ENCODE measurements at places on chromosomes 5 and 9.
A peak's percentile ranks its signal among the peaks of the same experiment; 100 is the strongest.

DNA sequence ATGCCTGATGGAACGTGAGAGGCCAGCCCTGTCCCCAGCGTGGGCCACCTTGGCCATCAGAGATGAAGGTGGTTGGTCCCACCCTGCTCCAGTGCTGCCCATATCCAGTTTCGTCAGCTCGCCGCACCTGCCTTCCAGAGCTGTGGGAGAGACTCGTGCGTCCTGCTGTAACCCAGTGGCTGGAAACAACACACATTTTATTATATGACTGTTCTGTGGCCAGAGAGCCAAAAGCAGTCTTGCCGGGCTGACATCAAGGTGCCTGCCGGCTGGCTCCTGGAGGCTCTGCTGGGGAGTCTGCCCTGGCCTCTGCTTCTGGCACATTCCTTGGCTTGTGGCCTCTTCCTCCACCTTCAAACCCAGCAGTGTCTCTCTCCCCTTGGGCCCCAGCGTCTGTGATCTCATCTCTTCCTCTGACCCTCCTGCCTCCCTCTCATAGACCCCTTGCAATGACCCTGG lies 94.7 kb downstream of the RXRA start:
- DNase-seq, result no peak

GRCh38 chr5:87069974-87070608 lies 197.6 kb upstream of the RASA1 start:
- DNase-seq, result peak; percentile 10

DNA sequence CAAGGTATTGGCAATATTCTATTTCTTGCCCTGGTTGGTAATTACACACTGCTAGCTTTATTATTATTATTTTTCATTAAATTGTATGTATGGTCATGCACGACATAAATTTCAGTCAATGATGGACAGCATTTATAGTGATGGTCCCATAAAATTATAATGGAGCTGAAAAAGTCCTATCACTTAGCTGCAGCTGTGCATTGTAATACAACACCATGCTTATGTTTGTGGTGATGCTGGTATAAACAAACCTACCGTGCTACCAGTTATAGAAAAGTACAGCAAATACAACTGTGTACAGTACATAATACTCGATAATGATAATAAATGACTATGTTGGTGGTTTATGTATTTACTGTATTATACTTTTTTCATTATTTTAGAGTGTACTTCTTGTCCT lies 65.5 kb downstream of the NR3C1 start:
- DNase-seq, result no peak

GRCh38 chr5:179422908-179423481 lies 77.7 kb upstream of the ADAMTS2 start:
- no peak for DNase-seq

GRCh38 chr9:136527131-136527530 lies 18.7 kb downstream of the NOTCH1 start:
- DNase-seq, result no peak

DNA sequence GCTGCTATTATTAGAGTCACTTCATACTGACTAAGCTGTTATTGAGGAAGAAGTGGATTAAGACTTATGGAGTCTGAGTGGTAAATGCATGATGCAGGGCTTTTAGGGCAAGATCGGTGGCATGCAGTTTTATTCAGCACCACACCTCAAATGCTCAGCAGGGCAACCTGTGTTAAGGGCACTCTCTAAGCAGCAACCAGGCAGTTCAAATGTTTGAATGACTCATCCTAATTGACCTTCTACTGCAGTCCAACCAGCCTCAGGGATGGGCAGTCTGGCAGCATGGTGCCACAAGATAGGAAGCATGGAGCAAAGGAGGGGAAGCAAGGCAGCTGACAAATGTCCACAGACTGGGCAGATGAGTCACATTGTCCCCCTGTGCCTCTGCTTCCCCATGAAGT lies 80.2 kb upstream of the MIER3 start:
- DNase-seq, result no peak

DNA sequence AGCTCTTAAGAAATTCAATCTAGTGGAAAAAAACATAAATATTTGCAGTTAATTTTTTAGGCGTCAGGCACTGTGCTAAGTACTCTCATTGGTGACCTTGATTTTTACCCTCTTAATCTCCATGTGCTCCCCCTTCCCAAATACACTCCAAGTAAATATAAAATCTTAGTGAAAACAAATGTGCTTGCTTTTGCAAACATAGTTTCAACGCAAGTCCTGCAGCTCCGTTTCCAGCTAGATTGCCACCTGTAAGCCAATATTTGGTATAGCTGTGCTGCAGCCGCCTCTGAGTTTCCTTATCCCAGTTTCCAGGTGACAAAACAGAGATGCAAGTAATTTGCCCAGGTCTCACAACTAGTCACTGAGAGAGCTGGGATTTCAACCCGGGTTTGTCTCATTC lies 1.9 kb upstream of the MTMR12 start:
- no peak for DNase-seq

DNA sequence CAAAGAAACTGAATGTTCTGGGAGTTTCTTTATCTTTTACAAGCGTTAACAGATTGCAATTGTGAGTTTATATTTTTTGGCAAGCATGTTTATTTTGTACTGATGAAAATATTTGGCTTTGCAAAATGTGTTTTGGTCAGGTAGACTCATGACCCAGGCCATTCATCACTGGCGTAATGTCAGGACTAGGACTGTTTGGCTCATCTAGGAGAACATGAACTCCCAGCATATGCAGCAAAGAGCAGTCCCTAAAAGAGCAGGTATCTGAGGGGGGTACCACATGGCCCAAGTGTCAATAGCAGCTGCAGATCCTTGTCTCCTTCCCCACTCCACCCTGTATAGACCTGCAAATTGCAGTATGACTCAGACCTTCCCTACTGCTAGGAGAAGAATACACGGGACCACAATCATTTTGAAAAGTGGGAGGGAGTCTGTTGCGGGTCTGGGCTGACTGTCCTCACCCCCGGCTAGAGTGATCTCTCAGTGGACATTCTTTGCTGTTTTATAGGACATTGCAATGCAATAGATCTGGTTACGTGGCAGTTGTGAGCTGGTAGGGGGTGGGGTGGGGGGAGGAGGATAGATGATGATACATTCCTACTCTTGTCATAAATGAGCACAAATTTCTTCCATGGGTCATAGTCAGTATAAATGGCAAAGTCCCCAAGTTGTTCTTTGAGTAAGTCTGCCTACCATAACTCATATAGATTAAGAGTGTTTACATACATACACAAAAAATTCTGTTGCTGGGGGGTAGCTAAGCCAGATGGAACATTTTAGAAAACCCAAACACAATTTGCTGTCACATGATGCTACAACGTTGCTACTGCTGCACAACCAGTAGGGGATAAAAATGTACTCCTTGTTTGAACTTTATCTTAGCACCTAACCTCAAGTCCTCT lies 20.8 kb upstream of the SNCAIP start:
- no peak for DNase-seq

- no peak for DNase-seq
Measured at GRCh38 chr5:150114102-150114641, 27.8 kb upstream of the CSF1R start.

DNA sequence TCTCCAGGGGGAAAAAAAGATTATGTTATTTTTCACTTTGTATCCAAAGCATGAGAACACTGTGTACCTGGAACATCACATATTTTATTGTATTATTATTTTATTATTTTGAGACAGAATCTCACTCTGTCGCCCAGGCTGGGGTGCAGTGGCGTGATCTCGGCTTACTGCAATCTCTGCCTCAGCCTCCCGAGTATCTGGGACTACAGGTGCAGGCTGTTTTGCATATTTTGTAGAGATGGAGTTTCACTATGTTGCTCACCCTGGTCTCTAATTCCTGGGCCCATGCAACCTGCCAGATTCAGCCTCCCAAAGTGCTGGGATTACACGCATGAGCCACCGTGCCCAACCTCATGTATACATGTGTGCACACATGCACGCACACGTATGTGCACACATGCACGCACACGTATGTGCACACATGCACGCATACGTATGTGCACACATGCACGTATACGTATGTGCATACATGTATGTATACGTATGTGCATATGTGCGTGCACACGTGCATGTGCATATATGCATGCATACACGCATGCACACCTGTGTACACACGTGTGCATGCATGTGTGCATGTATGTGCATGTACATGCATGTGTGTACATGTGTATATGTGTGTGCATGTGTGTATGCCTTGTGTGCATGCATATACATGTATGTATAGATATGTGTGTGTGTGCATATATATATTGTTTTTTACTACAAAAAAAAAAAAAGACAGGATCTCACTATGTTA lies 9.5 kb upstream of the UGCG start:
- DNase-seq, result no peak

GRCh38 chr9:128192601-128193371 lies 1.4 kb upstream of the CIZ1 start:
- DNase-seq, result peak; percentile 60

GRCh38 chr9:135214706-135215105 lies 127.2 kb downstream of the OLFM1 start:
- DNase-seq, result no peak

- peak; percentile 48 for DNase-seq
Measured at GRCh38 chr5:1479581-1480188, 34.4 kb upstream of the SLC6A3 start.

DNA sequence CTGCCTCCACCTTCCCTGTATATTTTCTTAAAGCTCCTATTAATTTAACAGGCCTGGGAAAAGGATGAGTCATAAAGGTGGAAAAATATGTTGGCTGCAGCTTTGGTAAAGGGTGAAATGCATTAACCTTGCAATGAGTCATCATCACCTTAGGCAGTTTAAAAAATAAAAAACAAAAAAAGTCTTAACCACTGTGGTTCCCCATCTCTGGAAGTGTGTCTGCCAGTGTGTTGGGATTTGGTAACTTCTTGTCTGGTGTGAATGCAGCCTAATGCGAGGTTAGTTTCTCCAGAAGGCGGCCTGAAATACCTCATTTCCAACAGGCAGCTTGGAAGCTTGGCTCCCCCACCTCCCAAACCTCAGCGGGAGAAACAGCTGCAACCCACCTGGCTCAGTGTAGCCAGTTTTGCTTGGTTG lies 265.3 kb upstream of the GAS1 start:
- DNase-seq, result no peak

- DNase-seq, result no peak
Measured at GRCh38 chr5:53942724-53943123, 367.6 kb downstream of the ARL15 start.
